ENCODE measurements at places on chromosomes 5 and 9. TPM values are rescaled to one million over a fixed set of nuclear protein-coding genes. Genes with fewer than 3 reads are reported as not detected.

- DNase-seq: peak; percentile 84
Measured at GRCh38 chr5:167777746-167778145, 513.7 kb upstream of the WWC1 start.

- no peak for DNase-seq
Measured at GRCh38 chr5:58542709-58543108, 40.2 kb upstream of the RAB3C start.

DNA sequence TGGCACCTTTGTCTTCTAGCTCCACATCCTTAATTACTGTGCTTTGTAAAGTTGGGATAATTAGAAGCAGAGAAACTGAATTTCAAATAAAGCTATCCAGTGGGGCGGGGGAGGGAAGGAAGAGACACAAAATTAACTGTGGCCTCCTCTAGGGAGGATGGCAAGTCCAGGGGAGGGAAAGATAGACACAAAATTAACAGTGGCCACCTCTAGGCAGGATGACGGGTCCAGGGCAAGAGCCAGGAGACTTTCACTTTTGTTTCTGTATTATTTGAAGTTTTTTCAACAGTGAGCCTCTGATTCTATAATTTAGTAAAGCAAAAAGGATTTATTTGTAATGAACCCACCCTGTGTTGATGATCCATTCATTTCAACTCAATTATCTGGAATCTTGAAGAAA lies 335.9 kb downstream of the MSX2 start:
- peak; percentile 26 for DNase-seq

MPDZ gene
- total RNA-seq: 17.2 TPM

DNA sequence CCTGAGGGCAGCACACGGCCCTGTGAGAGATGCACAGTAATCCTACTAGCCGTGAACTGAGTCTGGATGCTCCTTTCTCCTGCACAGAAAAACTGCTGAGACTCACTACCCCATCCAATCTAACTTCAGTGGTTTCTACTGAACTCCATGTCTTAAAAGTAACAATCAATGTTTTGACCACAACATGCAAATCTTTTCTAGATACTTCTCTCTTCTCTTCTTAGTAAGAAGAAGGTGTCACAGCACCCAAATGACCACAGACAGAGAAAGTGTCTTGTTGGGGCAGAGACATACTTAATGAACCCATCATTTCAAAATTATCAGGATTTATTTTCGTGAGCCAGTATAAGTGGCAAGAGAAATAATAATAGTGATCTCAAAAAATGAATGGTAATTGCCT lies 285.8 kb upstream of the MEF2C start:
- DNase-seq: no peak

- DNase-seq: peak; percentile 17
Measured at GRCh38 chr5:65577141-65577540, 14.0 kb downstream of the PPWD1 start.

IFNA2 gene
- total RNA-seq: not detected

OLFM1 gene
- not detected for total RNA-seq

- peak; percentile 64 for DNase-seq
Measured at GRCh38 chr9:78369639-78370219, 72.8 kb downstream of the PSAT1 start.

- DNase-seq: no peak
Measured at GRCh38 chr9:100229136-100229535, 123.6 kb downstream of the TEX10 start.

FBN2 gene
- total RNA-seq: 0.37 TPM

DNA sequence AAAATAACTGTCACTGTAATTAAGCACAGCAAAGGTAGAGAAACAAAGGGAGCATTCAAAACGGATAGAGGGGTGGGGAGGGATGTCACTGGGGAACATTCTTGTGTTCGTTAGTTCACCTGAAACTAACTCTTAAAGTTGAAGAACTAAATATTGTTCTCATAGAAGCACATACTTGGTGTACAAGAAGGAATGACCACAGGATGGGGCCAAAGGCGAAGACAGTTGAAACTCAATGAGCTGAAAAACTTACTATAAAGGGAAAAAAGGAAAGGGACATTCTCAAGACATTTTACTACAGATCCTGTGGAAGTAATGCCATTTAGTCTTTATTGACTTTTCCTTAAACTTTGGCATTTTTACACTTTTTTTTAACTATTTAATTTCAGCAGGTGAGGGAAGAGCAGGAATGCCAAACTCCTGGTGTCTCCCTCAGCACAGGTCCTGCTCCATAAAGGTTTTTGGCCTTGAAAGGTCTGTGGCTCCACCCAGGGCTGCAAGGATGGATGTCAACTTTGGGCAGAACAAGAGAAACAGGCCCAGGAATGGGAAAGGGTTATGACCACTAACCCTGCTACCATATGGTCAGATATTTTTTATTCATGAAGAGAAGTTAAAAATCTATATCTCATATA lies 197.6 kb upstream of the RASA1 start:
- peak; percentile 76 for DNase-seq

PLK2 gene
- total RNA-seq: 1,040 TPM

NMUR2 gene
- total RNA-seq: not detected

DNA sequence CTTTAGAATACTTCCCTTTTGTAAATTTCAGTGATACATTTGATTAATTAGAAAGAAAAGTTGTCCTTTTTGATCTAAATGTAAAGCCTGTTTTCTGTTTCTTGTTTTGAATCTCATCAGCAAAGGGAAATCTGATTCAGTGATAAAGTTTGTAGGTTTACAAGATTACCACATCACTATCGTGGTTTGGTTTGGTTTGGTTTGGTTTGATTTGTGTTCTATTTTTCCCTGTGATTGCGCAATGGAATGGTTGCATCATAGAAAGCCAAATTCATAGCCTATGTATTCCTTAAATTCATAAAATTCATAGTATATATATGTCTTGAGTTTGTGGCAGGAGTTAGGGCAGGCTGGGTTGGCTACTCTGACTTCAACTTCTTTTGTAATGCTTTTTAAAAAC lies 15.2 kb downstream of the SRFBP1 start:
- DNase-seq: peak; percentile 54

FAF2 gene
- total RNA-seq: 55.5 TPM

GRCh38 chr9:106356924-106357323 lies 506.0 kb upstream of the ZNF462 start:
- DNase-seq: no peak

DNA sequence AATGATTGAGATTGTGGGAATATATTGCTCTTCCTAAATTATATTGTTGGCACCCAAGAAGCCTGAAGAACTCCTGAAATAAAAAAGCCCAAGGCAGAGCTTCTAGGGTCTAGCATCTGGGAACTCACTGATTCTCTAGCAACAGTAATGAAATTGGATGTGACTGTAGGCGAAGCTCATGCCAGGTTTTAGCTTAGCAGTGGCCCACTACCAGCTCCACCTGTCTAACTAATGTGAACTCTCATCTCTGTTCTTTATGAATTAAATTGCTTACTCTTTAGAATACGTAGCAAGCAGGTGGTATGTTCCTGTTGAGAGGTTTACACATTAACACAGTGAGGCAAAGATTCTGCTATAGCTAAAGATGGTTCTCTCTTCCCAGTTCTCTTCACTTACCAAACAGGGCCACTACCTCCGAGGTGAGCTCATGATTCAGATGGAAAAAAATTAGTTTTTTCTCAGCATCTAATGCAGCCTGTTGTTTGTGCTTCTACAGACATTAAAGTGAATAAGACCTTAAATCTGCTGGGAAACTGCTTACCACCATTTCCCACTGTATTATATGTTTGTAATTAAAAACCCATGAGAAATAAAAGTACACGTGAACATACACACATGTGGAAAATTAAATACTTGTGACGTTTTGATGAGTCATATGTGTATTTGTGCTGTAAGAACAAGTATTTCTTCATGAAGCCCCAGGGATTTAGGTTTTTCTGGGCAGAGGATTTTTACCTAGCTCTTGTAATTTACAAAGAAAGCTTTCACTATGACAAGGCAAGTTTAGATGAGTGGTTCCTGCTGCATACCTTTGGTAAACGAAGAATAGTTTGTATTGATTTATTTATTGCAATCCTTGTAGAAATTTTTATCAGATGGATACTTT lies 360.1 kb downstream of the KDM4C start:
- DNase-seq: no peak

GPR151 gene
- not detected for total RNA-seq

IL3 gene
- total RNA-seq: not detected

SLC24A2 gene
- total RNA-seq: not detected

DNA sequence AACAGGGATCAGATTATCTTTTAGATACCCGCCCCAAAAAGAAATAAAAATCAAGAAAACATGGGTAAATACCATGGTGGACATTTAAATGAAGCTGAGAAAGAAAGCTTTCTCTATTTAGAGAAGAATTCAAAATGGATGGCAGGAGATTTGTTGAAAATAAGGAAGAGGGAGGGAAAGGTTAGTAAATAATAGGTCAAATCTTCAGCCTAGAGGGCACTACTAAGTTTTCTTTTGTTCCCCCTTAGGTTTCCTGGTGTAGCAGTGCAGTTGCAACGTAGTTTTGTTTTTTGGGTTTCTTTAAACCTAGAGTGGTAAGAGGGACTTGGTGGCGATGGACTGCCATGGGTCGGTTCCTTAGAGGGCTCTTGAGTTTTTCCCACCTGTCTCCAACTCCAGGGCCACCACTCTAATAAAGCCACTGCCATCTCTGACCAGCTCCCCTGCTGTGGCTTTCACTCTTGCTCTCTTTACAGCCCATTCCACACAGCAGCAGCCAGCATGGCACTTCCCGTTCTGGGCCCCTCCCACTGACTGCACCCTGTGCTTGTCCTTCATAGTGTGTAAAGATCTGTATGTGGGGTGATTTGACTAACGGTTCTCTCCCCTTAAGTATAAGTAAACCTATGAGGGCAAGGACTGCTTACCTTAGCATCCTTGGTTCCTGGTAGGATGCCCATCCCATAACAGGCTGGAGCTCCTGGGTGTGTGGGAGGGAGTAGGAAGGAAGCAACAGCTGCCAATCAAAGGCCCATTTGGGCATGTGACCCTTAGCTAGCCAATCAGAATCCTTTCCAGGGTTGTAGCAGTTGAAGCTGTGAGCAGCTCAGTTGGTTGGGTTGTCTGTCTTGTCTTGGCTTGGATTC lies 118.3 kb downstream of the SLC1A3 start:
- peak; percentile 60 for DNase-seq

DNA sequence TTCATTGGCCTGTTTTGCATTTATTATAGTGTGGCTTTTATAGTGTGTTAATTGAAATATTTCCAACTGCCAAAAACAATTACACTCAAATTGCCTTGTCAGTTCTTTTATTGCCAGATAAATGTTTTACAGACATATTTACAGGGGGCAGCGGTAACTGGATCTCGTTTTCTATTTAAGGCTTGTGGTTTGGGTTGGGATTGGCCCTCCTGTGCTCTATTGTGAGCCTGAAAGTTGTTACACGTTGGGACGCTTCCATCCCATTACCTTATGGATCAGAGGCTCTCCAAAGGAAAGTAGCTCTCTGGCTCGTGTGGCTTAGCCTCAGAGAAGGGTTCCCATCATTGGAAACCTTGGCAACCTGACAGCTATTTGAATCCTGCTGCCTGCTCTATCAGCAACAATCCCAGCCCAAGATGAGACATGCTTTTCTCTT lies 20.8 kb downstream of the DNAI1 start:
- no peak for DNase-seq

MARCOL gene
- total RNA-seq: not detected

GRCh38 chr5:77066184-77066583 lies 20.9 kb downstream of the ZBED3 start:
- DNase-seq: no peak

DNA sequence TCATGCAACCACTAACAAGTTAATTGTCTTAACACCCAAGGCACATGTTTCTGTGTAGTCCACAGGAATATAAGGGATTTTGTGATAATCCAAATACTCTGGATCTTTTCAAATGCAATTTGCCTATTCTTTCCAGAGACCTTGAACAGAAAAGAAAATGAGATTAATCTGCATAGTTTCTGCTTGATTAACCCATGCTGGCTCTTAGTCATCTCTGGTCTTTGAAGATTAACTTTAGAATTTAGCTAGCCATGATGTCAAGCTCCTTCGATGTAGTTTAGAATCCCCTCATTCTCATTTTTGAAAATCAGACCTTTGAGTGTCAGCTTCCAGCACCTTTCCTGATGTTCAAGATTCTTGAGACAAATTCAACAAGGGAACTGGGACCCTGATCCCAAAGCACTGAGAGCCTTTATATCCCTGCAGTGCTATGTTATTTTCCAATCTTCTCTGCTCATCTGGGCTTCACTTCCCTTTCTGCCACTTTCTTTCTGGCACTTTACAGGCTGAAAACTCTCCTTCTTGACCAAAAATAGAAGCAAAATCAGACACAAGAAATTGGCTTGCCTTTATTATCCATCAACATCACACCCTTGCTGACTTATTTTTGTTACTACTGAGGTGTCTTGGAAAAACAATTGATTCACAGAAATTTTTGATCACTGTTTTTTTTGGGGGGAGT lies 155.5 kb downstream of the PALM2AKAP2 start:
- peak; percentile 21 for DNase-seq

GRCh38 chr5:1037123-1037670 lies 28.6 kb downstream of the NKD2 start:
- no peak for DNase-seq

DNA sequence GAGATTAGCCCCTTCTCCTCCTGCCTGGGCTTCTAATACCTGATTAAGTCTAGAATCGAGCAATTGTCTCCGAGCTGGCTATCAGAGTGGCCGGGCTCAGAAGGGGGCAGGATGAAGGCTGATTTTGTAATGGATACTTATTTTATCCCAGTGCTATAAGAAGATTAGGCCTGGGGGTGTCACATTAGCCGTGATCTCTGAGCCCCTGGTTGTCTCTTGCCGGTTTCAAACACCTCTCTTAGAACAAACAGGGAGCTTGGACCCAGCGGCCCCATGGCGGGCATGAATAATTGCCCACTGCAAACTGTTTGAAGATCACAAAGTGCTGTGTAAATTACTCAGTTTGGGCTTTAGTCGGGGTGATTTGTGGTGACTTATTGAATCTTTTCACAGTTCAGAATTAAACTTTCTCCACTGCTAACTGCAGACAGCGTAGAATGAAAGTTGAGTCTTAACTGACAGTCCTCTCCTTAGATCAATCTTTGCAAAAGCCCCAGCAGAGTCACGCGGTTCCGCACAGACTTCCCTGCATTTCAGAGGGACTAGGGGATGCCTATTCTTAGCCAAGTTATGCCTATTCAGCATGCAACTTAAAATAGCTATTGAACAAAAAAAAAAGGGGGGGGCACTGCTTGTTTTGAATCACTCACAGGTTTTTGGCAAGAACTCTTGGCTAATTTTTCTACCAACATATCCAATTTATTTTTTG lies 200.6 kb upstream of the IRX1 start:
- DNase-seq: no peak

STPG3 gene
- total RNA-seq: not detected

GRCh38 chr9:90815183-90815943 lies 13.7 kb downstream of the SYK start:
- DNase-seq: peak; percentile 27

DNA sequence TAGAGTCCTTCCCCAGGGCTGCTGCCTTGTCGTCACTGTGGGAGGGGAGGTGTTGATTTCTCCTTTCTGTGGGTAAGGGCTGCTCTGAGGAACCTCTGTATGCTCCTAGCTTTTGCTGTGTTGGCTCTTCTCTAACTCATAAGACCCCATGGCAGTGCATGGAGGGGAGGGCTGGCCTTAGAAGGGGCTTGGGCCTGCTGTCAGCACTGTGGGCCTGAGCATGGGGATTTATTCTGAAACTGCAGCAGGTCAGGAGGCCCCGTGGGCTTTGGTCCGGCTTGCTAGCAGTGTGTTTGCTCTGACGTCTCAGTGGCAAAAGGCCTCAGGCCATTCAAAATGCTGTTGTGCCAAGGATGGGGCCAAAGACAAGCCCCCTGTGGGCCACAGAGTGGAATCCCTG lies 6.8 kb downstream of the FGF18 start:
- no peak for DNase-seq

GRCh38 chr9:20853866-20854265 lies 169.8 kb downstream of the FOCAD start:
- DNase-seq: no peak
